Fibroblast of skin of right biceps (primary cell): ENCODE measurements at places on chromosomes 5 and 9.

DNA sequence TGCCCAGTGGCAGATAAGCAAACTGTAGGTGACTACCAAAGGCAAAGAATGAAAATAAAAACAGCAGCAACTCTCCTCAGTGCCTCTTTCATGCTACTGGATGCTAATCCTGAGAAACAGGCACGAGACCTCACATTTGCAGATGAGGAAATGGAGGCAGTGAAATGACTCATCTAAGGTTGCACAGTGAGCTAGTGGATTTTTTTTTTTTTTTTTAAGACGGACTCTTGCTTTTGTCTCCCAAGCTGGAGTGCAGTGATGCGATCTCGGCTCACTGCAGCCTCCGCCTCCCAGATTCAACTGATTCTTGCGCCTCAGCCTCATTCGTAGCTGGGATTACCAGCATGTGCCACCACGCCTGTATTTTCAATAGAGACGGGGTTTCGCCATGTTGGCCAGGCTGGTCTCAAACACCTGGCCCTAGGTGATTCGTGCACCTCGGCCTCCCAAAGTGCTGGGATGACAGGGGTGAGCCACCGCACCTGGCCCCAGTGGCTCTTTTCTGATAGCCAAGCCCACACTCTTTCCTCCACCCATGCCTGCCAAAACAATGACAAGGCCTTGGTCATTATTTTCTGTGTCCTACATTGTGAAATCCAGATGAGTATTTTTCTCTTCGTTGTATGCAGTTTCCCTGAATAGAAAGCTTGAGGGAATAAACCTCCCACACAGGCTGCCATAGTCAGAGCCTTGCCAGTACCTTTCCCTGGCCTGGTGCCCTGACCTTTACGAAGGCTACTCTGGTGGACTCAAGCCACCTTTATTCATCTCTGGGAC lies 19.2 kb downstream of the DOCK2 start:
- DNase-seq, result no peak

GRCh38 chr9:17005056-17005823 lies 129.6 kb upstream of the CNTLN start:
- DNase-seq, result peak; percentile 81

GRCh38 chr5:175573493-175574269 lies 84.2 kb upstream of the HRH2 start:
- DNase-seq, result no peak

GRCh38 chr9:20593537-20593936 lies 28.8 kb downstream of the MLLT3 start:
- DNase-seq, result peak; percentile 32

DNA sequence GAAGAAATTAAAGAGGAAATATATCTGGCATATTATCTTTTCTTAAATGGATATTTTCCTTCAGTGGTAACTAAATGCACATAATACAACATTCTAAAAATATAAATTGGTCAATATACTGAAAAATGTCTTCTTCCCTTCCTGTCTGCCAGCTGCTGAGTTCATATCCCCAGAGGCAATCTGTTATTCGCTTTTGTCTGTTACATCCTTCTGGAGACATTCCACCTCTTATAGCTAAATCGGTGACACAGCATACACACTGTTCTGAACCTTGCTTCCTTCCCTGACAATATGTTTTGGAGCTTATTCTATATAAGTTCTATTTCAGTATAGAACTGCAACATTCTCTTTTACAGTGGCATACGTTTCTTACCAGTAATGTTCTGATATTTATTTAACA lies 147.8 kb downstream of the TENT4A start:
- no peak for DNase-seq

GRCh38 chr5:41270423-41271251 lies 57.3 kb upstream of the C6 start:
- DNase-seq, result peak; percentile 49

GRCh38 chr9:37908698-37909186 lies 4.8 kb upstream of the SLC25A51 start:
- peak; percentile 46 for DNase-seq

DNA sequence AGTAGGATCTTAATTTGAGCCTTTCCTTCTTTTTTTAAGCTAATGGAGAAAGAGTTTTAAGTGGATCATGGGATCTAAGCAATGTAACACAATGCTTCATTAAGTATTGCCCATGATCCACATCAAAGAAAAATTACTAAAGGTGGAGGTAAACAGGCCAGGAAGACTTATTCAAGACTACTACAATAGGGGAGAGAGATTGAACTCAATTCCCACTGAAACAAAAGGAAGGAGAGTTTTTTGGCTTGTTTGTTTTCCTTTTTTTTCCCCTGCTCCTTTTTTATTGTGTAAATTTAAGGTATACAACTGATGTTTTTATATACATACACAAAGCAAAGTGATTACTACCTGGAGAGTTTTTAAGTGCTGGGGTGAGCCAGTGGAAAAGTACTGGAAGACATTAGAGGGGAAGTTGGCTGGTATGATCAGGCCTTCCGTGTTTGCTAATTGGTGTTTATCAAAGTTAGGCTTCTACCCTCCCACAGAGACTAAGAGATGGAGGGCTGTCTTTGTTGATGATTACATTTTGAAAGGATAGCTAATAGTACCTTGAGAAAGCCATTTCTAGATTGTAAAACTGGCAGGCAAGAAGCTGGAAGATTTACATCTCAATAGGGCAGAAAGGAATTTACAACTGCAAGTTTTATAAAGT lies 262.7 kb downstream of the CHSY3 start:
- DNase-seq, result no peak

- DNase-seq, result no peak
These were observed 71.6 kb upstream of the UNC5A start for GRCh38 chr5:176738637-176739250.

GRCh38 chr5:145362266-145362665 lies 472.9 kb downstream of the PRELID2 start:
- peak; percentile 92 for DNase-seq

DNA sequence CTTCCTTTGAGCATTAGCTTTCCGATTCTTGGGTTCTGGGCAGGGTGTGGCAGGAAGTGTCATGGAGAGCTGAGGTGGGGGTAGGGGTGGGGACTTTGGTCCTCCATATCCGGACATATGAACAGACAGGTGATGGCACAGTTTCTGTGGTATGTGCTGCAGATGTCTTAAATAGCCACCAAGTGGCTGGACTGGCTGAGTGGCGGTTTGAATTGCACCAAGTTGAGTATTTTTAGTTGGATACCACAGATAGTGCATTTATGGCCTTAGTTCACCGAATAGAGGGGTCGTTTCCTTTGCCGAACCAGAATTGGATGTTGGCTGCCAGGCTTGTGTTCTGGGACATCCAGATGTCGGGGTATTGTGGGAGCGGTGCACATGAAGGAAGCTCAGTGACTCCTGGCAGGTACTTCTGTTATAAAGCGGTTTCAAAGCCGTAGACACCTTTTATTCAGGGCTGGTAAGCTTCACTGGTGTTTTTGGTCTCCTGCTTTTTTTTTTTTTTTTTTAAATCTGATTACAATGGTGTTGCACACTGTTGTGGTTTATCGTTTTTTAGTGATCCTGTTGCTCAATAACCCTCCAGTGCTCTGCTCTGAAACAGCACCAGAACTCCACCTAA lies 15.1 kb upstream of the TNFAIP8 start:
- DNase-seq, result no peak

- DNase-seq, result no peak
These were observed 5.3 kb upstream of the MEF2C start for GRCh38 chr5:88888291-88888690.

DNA sequence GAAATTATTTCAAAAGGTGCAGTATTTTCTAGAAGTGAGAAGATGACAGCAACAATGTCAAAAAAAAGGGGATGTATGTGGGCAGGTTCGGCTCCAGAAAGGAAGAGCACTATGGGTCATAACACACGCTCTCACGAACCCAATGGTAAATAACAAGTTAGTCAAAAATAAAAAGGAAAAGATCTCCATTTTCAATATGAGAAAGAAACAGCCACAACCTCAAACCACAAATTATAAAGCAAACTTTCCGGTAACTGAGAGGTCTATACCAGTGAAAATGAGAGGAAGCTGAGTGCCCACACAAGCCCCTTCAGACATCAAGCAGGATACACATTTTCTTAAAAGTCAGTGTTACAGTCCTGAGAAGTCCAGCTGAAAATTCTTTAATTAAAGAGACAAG lies 398.5 kb upstream of the RPS23 start:
- no peak for DNase-seq

DNA sequence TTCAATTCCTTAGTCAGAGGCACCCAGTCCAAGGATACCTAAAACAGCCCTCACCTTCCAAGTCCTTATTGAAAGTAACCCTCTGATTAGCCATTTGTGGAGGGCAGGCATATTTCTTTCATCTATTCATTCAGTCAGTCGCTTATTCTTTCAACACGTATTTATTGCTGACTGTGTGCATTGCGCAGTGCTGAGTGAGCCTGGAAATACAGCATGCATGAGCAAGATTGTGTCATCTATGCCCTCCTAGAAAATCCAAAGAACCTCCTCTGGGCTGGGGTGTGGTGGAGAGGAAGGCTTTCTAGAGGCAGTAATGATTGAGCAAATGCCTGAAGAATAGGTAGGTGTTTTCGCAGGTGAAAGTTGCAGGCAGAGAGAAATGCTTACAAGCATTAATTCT lies 8.5 kb upstream of the FEM1C start:
- no peak for DNase-seq

DNA sequence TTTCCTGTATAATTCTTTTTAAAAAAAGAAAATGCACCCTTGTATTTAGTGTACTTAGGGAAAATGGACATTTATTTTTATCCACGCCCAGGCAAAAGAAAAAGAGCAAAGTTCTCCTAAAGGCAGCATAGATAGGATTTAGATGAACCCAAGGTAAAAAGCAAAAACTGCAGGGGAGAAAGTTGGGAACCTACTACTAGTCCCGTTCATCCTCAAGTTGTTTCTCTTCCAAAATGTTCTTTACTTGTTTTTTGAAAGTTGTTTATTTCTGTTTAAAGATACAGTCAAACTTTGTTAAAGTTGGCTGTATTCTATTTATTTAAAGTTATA lies 9.8 kb downstream of the RUSC2 start:
- no peak for DNase-seq

GRCh38 chr5:179610109-179610902 lies 13.2 kb downstream of the HNRNPH1 start:
- no peak for DNase-seq

- no peak for DNase-seq
These were observed 98.1 kb downstream of the PAX5 start for GRCh38 chr9:36935768-36936497.

- DNase-seq, result peak; percentile 69
These were observed 270.2 kb downstream of the PSAT1 start for GRCh38 chr9:78566948-78567675.

GRCh38 chr5:54080831-54081230 lies 229.5 kb downstream of the ARL15 start:
- DNase-seq, result no peak

- DNase-seq, result peak; percentile 47
These were observed 663 bp upstream of the ZNF366 start for GRCh38 chr5:72507907-72508238.

- peak; percentile 82 for DNase-seq
These were observed 316.2 kb upstream of the CLINT1 start for GRCh38 chr5:158174918-158175851.

GRCh38 chr9:1170918-1171317 lies 120.8 kb downstream of the DMRT2 start:
- no peak for DNase-seq

- no peak for DNase-seq
These were observed 314.0 kb upstream of the SMARCA2 start for GRCh38 chr9:1701113-1701512.

- DNase-seq, result no peak
These were observed 5.1 kb upstream of the ELAVL2 start for GRCh38 chr9:23830929-23831730.

DNA sequence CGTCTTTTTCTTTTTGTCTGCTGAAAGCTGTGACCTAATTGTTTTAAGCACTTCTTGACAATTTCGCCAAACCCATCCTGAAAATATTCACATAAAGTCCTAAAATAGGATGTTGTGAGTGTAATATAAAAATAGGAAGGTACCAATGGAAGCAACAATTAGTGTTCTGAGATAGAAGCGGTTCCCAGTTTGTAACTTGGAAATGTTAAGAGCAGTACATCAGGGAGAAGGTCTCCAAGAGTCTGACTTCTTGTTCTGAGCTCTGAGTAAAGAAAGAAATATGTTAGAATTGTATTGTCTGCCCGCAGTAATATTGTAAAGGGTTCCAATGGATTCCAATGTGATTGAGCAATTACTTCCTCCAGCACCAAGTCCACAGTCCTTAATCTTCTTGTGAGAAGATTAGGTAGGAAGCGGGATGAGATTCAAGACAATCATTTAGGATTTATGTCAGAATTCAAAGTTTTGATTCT lies 3.9 kb downstream of the VCAN start:
- DNase-seq, result peak; percentile 94

DNA sequence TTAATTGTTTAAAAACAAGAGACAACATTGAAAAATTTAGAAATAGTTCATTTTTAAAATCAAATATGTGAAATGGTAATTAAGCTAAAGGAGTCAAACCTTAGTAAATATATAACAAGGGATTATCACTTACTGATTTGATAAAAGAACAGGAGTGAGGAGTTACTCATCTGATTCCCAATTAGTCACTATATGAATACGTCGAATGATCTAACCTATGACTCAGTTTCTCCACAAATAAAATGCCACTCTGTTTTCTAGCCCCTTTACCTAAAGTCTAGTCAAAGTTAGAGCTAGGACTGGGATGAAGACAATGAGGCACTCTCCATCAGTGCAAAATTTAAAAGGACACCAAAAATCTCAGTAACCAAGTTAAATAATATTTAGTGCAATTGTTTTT lies 70.4 kb upstream of the RASEF start:
- no peak for DNase-seq

GRCh38 chr9:81844131-81844567 lies 84.1 kb upstream of the SPATA31D4 start:
- peak; percentile 67 for DNase-seq

DNA sequence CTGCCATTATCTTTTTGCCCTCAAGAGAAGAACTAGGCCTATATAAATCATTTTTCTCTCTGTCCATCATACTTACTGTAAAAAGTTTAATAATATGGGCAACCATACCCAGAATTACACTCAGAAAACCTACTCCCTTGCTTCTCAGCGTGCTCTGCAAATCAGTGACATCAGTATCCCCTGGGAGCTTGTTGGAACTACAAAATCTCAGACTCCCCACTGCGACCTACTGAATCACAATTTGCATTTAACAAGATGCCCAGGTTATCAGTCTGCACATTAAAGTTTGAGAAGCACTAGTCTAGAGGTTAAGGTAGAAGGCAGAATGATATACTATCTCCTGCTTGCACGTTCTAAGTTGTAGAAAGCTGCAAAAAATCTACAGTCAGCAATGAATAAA lies 127.2 kb downstream of the MLLT3 start:
- DNase-seq, result no peak

DNA sequence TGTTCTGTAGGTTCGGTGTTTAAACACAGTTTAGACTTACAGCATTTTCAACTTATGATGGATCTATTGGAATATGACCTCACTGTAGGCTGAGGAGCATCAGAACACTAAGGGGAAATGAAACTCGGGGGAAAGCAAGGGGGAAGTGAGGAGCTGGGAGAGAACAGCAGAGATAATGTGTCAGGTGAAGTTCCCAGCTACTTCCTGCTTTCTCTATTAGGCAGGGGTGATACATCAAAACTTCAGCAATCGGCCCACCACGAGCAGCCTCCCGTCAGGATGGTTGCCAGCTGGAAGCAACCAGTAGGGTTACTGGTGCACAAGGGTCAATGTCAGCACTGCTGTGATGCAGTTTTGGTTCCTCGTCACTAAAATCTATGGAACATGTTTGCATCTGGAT lies 34.3 kb downstream of the FAT2 start:
- DNase-seq, result no peak
